Body of pancreas (tissue), 4 donors: ENCODE measurements at places on chromosomes 7 and 10.

GRCh38 chr7:30028216-30028748 is at the start of gene PLEKHA8:
PLEKHA8 (plus strand) TSS chr7:30028412; CDS start chr7:30028763, 351 bp downstream.
- DNase-seq = peak; percentile 89

GRCh38 chr7:9017286-9017685 is 583.9 kb downstream of the NXPH1 start:
- no peak for DNase-seq

DNA sequence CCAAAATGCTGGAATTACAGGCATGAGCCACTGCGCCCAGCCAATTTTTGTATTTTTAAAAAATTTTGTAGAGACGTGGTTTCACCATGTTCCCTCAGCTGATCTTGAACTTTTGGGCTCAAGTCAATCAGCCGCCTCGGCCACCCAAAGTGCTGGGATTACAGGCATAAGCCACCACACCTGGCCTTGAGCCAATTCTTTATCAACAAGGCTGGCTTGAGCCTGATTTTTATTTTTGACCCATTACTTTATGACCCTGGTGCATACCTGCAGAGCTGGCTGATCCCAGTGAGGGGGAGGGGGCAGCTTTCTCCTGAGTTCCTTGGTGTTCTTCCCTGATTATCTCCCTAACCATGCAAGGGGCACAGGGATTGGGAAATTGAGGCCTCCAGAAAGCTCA is 15.8 kb upstream of the CPA1 start:
- peak; percentile 44 for DNase-seq

DNA sequence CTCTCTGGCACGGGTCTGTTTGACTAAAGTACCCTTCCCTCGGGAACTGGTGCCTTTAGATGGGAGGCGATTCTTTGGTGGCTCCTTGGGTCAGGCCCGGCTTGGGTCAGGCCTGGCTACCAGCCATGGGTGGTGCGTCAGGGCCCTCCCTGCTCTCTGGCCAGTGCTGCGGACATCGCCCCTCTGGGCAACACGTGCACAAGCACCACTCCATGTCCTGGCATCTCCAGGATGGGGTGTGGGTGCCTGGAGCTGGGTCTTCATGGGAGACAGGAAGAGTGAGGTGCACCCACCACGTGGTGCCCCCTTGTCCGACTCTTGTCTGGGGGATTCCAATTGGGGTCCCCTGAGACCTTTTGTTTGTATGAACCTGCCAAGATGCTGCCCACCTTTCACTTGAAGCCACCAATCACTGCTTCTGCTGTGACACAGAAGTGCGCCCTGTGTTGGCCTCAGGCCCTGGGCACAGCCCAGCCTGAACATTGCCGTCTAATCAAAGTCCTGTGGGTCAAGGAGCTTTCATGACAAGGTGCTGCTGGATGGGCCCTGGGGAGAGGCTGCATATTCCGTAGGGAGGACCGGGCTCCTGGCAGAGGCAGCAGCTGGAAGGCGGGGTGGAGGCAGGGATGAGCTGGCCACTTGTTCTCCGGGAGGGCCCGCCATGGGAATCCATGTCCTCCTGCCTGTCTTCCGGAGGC is 11.1 kb upstream of the PWWP2B start:
- no peak for DNase-seq

GRCh38 chr10:97820096-97820704 is 29.4 kb upstream of the GOLGA7B start:
- DNase-seq = no peak

DNA sequence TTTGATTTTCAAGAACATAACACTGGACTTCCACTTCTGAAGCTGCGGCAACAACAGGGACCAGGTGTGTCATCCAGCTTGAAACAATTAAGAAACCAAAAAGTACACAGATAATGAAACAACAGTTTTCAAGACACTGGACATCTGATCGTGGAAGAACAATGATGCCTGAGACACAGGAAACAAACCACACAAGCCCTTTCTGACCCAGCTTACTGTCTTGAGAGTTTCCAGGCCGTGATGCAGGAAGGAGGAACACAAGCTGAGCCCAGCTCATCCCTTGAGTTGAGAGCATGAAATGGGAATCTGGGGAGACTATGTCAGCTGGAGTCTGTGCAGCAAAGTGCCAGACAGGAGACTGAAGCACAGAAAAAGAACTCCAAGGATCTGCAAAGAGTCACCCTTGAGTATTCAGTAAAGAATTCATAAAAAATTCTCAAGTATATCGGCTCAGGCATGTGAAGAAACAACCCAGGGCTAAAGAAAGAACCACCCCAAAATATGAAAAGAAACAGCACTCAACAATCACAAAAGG is 91.6 kb downstream of the RNF32 start:
- DNase-seq = no peak

DNA sequence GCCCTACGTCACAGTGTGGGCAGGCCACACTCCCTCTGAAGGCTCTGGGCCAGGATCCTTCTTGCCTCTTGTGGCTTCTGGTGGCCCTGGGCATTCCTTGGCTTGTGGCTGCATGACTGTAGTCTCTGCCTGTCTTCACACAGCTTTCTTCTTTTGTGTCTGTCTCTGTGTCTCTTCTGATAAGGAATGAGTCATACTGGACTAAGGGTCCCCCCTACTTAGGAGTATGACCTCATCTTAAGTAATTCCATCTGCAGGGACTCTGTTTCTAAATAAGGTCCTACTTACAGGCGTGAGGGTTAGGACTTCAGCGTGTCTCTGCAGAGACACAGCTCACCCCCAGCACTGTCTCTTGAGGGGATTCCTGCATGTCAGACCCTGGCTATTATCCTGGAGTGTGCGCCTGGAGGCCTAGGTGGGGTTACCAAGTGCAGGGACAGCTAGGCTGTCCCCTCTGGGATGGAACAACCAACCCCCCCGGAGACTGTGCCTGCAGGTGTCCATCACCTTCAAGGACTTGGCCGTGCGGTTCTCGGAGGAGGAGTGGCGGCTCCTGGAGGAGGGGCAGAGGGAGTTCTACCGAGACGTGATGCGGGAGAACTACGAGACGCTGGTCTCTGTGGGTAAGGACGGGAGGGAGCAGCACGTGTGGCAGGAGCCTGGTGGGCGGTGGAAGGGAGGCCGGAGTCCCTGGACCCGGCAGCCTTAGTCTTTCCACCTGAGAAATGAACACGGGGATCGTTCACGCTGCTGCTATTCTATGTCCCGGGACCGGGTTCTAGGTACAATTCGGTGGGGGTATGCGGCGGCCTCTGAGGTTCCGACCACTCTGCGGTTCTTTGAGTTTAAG is 54.1 kb downstream of the ZNF467 start:
- no peak for DNase-seq

GRCh38 chr10:123506455-123506854 is 159.7 kb upstream of the GPR26 start:
- no peak for DNase-seq

GRCh38 chr7:142308918-142309317 is 51.1 kb upstream of the PRSS58 start:
- DNase-seq = no peak

- no peak for DNase-seq
Measured at GRCh38 chr10:99456931-99457288, 26.5 kb upstream of the GOT1 start.

- no peak for DNase-seq
Measured at GRCh38 chr10:131819241-131820072, 81.4 kb upstream of the PPP2R2D start.

GRCh38 chr7:156848979-156849378 is 44.0 kb downstream of the LMBR1 start:
- DNase-seq = no peak

GRCh38 chr10:77591238-77591880 is 46.2 kb downstream of the KCNMA1 start:
- DNase-seq = peak; percentile 57

GRCh38 chr10:51368943-51369342 is 294.7 kb downstream of the PRKG1 start:
- DNase-seq = peak; percentile 34

DNA sequence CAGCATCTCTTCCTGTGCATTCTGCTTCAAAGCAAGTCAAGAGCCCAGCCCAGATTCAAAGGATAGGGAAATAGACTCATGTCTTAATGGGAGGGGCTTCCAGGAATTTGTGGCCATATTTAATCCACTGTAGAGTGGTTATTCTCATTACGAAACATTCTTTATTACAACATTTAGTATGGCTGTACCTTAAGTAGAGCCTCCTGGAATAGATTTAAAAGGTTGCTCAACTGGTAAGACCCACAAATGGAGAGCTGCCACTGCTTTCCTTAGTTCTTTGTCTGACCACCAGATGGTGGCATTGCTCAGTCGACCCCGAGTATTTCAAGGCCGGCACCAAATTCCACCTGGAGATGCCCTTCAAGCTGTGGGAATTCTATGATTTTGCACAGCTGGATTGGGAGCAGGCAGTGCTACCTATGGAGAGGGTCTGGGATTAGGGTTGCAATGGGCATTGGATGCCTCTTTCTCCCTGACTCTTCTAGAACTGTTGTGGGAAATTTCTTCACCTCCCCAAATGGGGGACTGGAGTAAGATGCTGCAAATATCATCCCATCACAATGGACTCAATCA is 102.2 kb downstream of the RBM20 start:
- DNase-seq = peak; percentile 85

- peak; percentile 26 for DNase-seq
Measured at GRCh38 chr7:135774284-135774683, 25.7 kb upstream of the FAM180A start.

- no peak for DNase-seq
Measured at GRCh38 chr10:21494191-21495001, 31.1 kb downstream of the SKIDA1 start.

DNA sequence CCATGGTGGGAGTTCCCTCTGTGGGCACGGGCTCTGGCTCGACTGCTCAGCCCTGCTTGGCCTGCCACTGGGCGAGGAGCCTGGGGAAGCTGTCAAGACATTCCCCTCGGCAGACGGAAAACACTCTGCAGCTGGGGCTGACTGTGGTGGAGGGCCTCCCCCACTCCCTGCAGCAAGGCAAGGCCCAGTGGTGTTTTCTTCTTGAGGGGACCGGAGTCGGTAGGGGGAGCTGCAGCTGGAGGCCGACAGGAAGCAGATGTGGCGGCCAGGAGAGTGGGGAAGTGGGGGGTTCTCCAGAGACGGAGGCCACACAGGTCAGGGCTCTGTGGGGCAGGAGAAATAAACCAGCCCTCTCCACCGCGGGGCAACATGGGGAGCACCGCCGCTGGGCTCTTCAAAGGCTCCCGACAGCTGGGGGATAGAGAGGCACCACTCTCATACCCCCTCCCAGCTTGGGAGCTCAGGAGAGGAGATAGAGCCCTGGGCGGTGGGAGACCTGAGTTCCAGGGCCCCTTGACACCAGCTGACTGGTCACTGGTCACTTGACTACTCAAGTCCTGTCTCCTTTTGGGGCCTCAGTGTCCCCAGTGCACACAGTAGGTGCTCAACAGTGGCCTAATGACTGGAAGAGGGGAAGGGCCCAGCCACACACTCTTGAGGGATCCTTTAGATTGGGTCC is 43.4 kb downstream of the PPIF start:
- no peak for DNase-seq

GRCh38 chr7:119065966-119066365 is 841.5 kb downstream of the ANKRD7 start:
- no peak for DNase-seq

DNA sequence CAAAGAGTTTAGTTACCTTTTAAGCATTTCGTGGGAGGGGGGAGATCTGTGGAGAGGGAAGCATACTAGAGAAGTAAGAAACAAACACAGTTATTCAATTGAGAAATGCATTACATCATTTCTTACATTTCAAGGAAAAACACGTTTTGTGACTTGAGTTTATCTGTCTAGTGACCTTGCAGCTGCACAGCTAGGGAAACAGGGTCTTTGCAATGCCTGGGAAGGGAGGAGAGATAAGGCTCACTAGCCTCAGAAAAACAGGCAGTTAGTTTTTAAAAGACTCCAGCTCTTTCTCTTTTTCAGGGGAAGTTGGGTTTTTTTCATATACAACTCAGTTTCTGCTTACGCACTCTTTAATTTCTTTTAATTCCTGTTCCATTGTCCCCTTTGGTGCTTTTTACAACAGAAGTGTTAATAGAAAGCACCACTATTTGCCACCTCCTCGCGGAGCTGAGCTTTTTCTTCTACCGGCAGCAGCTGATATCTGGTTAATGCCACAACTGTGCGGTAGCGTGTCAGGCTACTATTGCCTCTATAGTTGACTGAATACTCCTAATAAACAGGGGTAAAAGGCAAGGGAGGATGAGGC is 5.6 kb downstream of the CYP3A43 start:
- DNase-seq = peak; percentile 55

DNA sequence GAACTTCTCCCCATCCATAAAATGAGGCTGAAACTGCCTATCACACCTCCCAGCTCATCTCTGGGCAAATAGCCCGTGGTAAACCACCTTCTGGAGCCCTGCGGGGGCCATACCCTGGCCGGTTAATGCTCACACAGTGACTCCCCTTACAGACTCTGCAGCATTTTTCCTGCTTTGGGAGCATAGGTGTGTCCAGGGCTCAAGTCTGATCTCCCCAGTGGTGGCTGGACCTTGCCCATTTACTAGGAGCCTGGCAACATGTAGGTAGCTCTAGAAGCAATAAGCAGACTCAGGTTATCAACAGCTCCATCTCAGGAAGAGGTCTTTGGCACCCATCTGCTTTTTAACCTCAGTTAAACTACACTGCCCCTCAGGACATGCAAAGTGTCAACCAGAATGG is 5.5 kb upstream of the CDHR1 start:
- DNase-seq = no peak

DNA sequence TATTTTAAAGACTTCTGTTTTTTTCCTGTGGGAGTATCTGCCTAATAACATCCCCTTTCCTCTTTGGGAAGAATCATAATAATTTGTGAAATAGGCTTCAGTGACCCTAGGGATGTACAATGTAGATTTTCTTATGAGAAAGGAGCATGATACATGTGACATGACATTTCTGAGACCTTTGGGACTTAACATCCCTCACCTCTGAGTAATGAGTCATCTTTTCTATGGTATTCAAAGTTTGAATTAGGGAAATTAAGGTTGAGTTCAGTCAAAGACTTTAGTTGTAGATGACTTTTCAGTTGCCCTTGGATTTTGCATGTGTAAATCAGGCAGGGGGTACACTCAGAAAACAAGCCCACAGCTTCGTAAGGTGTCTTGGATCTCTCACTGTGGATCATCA is 14.3 kb downstream of the GRK5 start:
- no peak for DNase-seq

- no peak for DNase-seq
Measured at GRCh38 chr10:51224671-51225161, 150.4 kb downstream of the PRKG1 start.

DNA sequence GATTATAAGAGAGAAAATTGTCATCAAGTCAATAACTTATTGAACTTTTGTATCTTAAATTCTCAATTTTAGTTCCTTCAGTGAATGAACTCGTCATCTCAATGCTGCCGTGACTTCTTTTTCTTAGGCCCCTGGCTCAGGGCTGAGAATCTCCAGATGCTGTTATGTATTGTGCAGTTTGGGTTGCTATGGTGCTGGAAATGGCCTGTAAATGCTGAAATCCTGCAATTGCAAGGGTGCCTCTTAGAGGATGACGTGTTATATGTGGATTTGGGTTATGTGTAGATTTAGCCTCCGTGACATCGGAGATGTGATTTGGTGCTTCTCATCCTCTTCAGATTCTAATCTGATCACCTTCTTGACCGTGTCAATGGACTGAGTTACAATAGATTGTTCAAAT is 55.7 kb upstream of the ZRANB1 start:
- no peak for DNase-seq
